ENCODE measurements at places on chromosomes 2 and 18.

DNA sequence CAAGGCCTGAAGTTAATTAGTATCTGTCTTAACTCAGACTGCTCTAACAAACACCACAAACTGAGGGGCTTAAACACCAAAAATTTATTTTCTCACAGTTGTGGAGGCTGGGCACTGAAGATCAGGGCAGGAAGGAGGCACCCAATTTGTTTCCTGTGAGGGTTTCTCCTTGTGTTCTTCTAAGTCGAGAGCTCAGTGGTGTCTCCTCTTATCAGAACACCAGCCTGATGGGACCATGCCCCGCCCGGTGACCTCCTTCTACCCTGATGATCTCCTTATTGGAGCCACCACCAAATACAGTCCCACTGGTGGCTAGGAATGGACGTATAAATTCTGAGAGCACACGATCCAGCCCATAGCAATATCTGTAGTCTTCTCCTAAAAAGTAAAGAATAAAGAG lies 20.5 kb downstream of the TMEM18 start:
- no peak for DNase-seq

GRCh38 chr2:31254237-31255203 lies 20.6 kb downstream of the EHD3 start:
- no peak for DNase-seq

DNA sequence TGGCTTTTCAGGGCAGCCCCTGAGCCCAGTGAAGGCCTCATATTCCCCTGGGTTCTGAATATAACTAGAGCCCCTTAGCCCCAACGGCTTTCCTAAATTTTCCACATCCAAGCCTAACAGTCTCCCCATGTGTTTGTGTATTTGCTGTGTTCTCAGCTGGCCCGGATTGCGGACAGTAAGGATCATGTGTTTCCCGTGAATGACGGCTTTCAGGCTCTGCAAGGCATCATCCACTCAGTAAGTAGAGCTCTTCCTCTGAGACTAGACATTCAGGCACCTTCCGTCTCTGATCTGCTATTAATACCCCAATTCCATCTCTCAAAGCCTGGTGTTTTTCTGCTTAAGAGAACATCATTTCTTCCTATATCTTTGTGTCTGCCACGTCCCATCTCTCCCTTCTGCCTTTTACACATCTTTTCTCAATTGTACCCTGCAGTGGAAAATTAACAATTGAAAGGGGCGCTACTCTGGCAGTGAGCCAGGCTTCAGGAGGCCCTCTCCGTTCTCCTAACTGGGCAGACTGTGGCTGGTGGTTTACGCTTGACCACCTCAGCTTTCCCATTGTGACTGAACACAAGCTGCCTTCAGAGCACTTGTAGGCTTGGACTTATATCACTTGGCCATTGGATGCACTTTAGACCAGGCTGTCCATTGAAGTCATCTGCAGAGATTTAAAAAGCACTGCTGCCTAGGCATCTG lies 64.4 kb downstream of the ANTXR1 start:
- no peak for DNase-seq

GRCh38 chr2:25368660-25369059 lies 26.9 kb upstream of the DNMT3A start:
- DNase-seq, result peak; percentile 52

- DNase-seq, result no peak
Observed at GRCh38 chr2:235936493-235936892, 231.7 kb downstream of the GBX2 start.

GRCh38 chr18:50167966-50168365 lies 27.0 kb downstream of the MYO5B start:
- no peak for DNase-seq

- no peak for DNase-seq
Observed at GRCh38 chr2:590214-591175, 86.7 kb downstream of the TMEM18 start.

GRCh38 chr2:17717666-17718065 lies 35.9 kb downstream of the SMC6 start:
- DNase-seq, result no peak

- DNase-seq, result no peak
Observed at GRCh38 chr2:40421631-40422297, 30.1 kb downstream of the SLC8A1 start.

- DNase-seq, result no peak
Observed at GRCh38 chr2:25929789-25930473, 51.6 kb upstream of the ASXL2 start.

GRCh38 chr2:155151472-155151871 lies 453.0 kb downstream of the KCNJ3 start:
- DNase-seq, result no peak

DNA sequence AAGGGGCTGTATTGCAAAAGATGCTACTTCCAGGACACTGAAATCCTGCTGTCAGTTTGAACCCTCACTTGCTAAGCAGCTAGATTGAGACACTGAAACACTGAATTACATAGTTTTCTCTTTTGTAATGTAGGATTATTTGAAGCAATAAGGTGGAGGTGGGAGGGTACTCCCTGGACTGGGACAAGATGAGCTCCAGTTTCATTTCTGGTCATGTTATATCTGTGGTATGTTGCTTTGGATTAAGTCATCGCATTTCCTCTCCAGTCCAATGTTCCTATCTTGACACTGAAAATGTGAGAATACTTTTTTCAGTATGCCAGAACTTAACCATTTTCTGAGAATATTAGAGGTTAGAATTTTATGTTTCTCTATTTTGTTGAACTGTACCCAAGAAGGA lies 426.2 kb upstream of the MEX3C start:
- DNase-seq, result no peak

GRCh38 chr2:43507137-43507536 lies 88.7 kb downstream of the THADA start:
- no peak for DNase-seq

DNA sequence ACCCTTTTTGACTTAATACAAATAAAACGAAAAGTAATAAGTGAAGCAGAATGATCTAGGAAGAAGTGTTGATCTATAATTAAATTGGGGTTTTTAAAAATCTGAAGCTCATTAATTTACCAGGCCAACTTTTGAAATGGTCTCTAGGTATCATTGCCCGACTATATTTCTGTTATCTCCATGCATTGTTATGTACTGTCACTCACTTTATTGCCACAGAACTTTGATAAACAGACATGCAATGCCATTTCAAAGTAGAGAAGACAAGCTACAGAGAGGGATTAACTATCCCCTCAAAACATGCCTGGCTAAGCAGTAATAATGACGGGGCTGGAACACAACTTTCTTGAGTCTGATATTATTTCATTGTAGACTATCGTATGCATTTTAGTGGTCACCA lies 147.6 kb upstream of the ITGA4 start:
- no peak for DNase-seq

DNA sequence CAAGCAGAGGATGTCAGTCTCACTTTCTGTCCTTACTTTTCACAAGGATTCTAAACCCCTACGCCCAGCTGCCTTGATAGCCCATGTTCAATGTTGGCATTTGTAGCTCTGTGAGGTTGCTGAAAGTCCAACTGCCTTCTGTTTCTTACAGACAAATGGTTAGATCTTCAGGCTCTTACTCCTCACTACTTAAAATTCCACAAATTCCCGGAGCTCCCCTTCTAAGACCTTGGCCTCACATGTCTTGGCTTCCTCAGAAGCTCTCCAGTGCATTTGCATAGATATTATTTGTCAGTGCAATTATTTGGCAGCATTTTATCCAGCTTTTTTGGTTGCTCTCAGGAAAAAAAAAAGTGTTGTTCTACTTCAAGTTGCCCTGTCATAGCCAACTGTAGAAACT lies 453.7 kb upstream of the CELF4 start:
- DNase-seq, result no peak

DNA sequence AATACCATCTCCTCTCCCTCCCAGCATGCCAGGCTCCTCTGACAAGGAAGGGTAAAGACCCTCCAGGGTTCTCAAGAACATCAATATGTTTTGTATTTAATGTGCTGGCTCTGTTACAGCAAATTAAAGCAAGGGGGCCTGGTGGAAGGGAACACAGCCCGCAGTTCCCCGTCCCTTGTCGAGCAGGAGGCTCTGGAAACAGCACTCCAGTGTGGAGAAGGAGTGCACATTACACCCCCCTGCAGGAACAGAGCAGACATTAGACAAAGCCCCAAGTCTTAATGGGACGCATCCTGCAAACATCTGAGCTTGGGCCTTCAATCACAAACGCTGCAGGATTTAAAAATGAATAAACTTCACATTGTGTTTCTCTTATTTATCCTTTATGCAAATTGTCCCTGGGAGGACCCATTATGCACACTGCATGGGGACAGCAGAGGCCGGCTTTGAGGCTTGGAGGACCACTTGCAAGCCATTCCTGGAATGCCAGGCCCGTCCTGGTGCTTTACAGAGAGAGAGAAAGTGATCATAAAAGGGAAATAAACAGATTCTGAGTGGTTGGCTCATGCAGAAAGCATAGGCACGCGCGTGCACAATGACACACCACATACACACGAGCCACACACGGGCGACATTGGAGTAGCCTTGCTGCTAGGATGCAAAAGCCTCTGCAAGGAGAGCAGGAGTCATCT lies 328.7 kb downstream of the SMAD2 start:
- no peak for DNase-seq

DNA sequence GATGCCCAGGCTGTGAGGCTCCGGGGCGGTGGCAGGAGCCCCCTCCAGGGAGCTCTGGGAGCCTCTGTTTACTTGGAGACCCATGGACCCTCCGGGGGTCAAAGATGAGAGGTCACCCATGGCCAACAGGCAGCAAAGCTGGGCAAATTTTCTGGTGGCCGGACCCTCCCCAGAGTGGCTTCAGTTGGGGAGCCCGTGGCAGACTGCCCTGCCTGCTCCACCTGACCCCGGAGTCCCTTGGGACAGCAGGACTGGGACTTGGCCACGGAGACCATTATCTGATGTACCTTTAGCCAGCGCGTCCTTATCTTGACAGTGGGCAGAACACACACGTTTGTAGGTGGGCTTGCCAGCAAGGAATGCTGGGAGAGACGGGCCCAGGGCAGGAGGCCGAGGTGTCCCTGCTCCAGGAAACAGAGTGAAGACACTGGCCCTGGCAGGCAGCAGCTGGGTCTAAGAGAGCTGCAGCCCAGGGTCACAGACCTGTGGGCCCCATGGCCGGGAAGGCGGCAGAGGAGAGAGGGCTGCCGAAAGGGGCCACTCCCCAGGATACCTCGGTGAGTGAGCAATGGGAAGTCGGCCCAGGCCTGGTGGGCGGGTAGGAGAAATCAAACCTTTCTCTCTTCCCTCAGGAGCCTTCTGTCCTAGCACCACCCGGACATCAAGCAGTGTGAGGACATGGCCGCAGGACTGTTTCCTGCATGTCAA lies at the start of the genes ABCG5 and ABCG8:
TSS of gene ABCG5 (minus strand) at position 280 of the 708 bp plus-strand sequence. CDS start at position 120, 160 bp downstream.
TSS of gene ABCG8 (plus strand) at position 412 of the 708 bp plus-strand sequence. CDS start at position 495, 83 bp downstream.
- DNase-seq, result no peak

DNA sequence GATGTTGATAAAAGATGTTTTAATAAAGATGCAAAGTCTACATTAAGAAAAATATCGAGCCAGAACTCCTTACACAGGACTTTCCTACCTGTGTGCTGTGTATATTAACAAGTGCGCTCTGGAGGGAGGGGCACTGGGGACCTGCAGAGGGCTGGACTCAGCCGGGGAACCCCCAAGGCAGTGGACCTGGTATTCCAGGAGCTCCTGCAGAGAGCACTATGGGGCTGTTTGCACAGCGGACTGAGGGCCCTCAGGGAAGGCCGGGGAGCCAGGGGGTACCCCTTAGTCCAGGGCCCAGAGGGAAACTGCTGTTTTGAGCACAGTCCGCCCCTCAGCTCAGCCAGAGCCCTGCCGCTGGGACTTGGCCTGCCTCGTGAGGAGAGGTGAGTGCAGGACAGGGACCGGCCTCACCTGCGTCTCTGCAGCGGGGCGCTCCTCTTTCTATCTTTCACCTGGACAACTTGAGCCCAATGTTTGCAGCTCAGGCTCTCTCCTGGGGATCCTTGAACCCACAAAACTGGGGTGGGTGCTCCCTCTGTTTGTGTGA lies 168.4 kb downstream of the ARL4C start:
- DNase-seq, result no peak

- DNase-seq, result no peak
Observed at GRCh38 chr18:68426731-68427315, 288.1 kb downstream of the TMX3 start.

GRCh38 chr18:8951491-8951890 lies 151.0 kb upstream of the NDUFV2 start:
- no peak for DNase-seq

DNA sequence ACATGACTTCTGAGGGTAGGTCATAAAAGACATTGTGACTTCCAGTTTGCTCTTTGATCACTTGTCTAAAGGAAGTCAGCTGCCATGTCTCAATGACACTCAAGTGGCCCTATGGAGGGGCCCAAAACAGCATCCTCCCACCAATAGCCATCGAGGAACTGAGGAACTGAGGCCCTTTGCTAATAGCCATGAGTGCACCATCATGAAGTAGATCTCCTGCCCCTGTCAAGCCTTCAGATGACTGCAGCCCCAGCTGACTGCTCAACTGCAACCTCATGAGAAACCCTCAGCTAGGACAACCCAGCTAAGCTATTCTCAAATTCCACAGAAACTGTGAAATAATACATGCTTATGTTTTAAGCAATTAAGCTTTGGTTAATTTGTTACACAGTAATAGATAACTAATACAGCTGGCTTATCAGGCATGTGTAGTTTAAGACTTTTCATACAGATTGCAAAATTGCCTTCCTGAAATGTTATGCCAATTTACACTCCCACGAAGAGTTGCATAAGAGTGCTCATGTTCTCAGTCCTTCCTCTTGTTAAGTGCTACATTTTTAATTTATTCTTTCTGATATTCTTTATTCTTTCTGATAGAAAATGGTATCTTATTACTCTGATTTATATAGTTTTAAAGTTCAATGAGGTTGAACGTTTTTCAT lies 105.6 kb upstream of the NDUFV2 start:
- no peak for DNase-seq

DNA sequence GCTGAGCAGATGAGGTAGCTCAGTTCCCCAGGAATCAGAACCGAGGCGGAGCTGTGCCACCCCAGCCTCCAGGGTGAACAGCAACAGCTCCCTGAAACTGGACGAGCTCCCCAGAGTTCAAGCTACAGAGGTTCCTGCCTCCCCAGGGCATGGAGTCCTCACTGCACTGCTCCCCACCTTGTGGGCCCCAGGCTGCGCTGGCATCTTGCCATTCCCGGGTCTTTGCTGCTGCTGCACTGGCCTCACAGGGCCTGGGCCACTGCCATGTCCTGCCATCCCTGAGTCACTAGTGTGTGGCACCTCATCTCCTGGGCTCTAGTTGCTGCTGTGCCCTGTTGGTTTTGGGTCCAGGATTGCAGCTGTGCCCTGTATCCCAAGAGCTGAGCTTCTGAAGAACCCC lies 166.9 kb downstream of the SNTG2 start:
- DNase-seq, result no peak

DNA sequence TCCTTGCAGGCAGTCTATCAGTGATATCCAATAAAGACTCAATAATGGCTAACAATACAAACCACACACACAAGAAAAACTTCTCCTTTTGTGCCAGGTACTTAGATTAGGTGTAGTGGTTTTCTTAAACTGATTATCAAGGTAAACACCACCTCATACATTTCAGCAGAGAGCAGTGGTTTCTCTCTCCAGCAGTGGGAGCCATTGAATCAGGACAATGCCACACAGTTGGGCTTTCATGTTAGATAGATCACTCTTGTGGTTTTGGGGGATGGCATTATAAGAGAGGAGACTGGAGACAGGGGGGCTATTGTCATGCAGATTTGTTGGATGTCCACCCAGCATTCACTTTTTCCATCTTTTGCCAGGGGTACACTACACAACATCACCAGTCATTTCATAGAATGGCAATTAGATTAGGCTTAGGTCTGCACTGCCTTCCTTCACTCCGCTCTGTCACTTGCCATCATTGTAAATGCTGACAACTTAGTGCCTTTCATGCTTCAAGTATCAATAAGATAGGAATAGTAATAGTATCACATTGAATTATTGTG lies 13.6 kb upstream of the IRS1 start:
- no peak for DNase-seq

- no peak for DNase-seq
Observed at GRCh38 chr2:120494446-120494845, 148.5 kb downstream of the INHBB start.

All from posterior vena cava (tissue), 2 donors.